Osteoblast (primary cell): ENCODE measurements at places on chromosomes 12 and 14.

- H3K36me3 ChIP-seq = peaks cover 22% of the 10 kb centered on the region
- peak overlapping the region; percentile 92 for H3K27ac ChIP-seq
- H3K4me1 ChIP-seq = peaks cover 46% of the 10 kb centered on the region
- H3K4me3 ChIP-seq = peak overlapping the region; percentile 34
These were observed 46.9 kb downstream of the C14orf132 start for GRCh38 chr14:96086032-96086431.

- no peaks in the 10 kb centered on the region for H3K36me3 ChIP-seq
- peaks cover 3% of the 10 kb centered on the region for H3K27me3 ChIP-seq
- H3K27ac ChIP-seq = no peak overlapping the region
- no peaks in the 10 kb centered on the region for H3K4me1 ChIP-seq
- DNase-seq = no peak
- no peak overlapping the region for H3K4me3 ChIP-seq
These were observed 17.2 kb upstream of the LPCAT3 start for GRCh38 chr12:7035463-7035862.

- no peak for DNase-seq
- no peaks in the 10 kb centered on the region for H3K4me1 ChIP-seq
- no peaks in the 10 kb centered on the region for H3K27me3 ChIP-seq
- no peaks in the 10 kb centered on the region for H3K36me3 ChIP-seq
- H3K27ac ChIP-seq = no peak overlapping the region
These were observed 104.3 kb upstream of the SLC35F4 start for GRCh38 chr14:57970175-57970574.

- peak overlapping the region; percentile 27 for H3K27ac ChIP-seq
- no peaks in the 10 kb centered on the region for H3K36me3 ChIP-seq
- H3K4me1 ChIP-seq = peaks cover 26% of the 10 kb centered on the region
- H3K4me3 ChIP-seq = no peak overlapping the region
- no peaks in the 10 kb centered on the region for H3K27me3 ChIP-seq
These were observed 186.4 kb downstream of the ITPR2 start for GRCh38 chr12:26646571-26646970.

GRCh38 chr12:16600525-16600924, 5.4 kb downstream of the LMO3 start:
- no peaks in the 10 kb centered on the region for H3K27me3 ChIP-seq
- no peaks in the 10 kb centered on the region for H3K4me1 ChIP-seq
- H3K27ac ChIP-seq = no peak overlapping the region
- no peak for DNase-seq
- H3K36me3 ChIP-seq = no peaks in the 10 kb centered on the region

- H3K27me3 ChIP-seq = no peaks in the 10 kb centered on the region
- no peaks in the 10 kb centered on the region for H3K36me3 ChIP-seq
- DNase-seq = no peak
- no peak overlapping the region for H3K4me3 ChIP-seq
- H3K27ac ChIP-seq = no peak overlapping the region
These were observed 13.2 kb downstream of the CPNE8 start for GRCh38 chr12:38892087-38892786.

- H3K27ac ChIP-seq = no peak overlapping the region
- H3K4me3 ChIP-seq = no peak overlapping the region
- H3K36me3 ChIP-seq = peaks cover 95% of the 10 kb centered on the region
- H3K27me3 ChIP-seq = no peaks in the 10 kb centered on the region
- DNase-seq = no peak
These were observed 13.5 kb downstream of the ISCA2 start for GRCh38 chr14:74507085-74507484.

- peak; percentile 43 for DNase-seq
- H3K4me1 ChIP-seq = no peaks in the 10 kb centered on the region
- H3K27me3 ChIP-seq = no peaks in the 10 kb centered on the region
- H3K27ac ChIP-seq = no peak overlapping the region
- H3K4me3 ChIP-seq = no peak overlapping the region
These were observed 377.8 kb upstream of the TMEM132C start for GRCh38 chr12:127888943-127889719.

DNA sequence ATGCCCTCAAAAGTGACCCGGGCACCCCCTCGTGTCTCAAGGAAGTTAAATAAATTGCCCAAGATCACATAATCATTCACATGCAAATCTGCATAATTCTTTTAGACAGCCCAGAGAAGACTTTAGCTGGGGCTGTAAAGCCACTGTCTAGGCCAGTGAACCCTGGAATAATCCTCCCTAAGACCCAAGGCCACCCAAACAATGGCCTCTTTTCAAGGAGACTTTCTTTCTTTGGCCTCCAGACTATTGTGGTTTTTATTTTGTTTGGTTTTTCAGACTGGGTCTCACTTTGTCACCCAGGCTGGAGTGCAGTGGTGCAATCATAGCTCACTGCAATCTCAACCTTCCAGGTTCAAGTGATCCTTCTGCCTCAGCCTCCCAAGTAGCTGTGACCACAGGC, 10.6 kb downstream of the SVOP start:
- no peaks in the 10 kb centered on the region for H3K36me3 ChIP-seq
- no peaks in the 10 kb centered on the region for H3K4me1 ChIP-seq
- DNase-seq = no peak
- H3K27me3 ChIP-seq = peaks cover 4% of the 10 kb centered on the region
- H3K4me3 ChIP-seq = no peak overlapping the region

DNA sequence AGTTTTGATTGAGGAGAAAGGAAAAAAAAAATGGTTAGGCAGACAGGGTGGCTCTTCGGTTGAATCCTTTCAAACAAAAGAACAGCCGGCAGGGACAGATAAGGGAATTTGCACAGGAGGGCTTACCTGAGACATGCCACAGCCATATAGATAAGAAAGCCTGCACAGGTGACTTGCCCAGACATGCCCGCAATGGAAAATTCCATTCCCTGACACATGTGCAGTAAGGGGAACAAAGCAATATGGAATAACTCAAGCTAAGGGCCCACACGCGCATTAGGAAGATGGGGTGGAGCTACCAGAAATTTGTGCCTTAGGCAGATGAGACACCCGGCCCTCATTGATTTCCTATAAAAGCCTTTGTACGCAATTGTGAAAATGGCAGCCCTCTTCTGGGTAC, 86.7 kb downstream of the TMEM260 start:
- no peaks in the 10 kb centered on the region for H3K4me1 ChIP-seq
- H3K27me3 ChIP-seq = peaks cover 3% of the 10 kb centered on the region
- no peak for DNase-seq
- no peak overlapping the region for H3K4me3 ChIP-seq
- no peak overlapping the region for H3K27ac ChIP-seq

DNA sequence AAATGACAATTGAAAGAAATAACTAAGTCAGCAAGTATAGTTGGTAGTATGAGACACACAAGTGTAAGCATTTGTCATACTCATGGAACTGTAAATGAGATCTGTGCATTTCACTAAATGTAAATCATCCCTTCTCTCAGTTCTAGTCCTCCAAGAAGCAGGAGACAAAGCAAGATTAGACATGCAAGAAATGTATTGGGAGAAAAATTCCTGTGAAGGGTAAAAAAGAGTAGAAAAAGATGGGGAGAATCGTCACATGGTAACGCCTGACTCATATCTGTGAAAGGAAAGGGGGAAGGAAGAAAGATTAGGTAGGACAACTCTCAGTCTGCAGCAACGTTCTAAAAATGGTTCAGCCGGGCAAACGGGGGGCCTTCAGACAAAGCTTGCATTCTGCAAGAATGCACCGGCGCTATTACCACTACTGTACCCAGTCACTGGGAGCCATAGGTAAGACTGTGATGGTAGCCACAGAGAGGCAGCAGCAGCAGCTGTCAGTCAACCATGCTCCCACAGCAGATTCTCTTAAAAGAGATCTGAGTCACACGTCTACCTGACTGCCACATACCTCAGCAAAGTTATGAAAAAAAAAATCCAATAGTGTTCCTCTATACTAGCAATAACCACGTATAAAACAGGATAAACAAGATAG, 18.0 kb upstream of the RFX4 start:
- no peak overlapping the region for H3K4me3 ChIP-seq
- no peaks in the 10 kb centered on the region for H3K4me1 ChIP-seq
- no peaks in the 10 kb centered on the region for H3K36me3 ChIP-seq

- H3K36me3 ChIP-seq = no peaks in the 10 kb centered on the region
- no peak overlapping the region for H3K4me3 ChIP-seq
- no peak overlapping the region for H3K27ac ChIP-seq
- peak; percentile 87 for DNase-seq
- peaks cover under 1% of the 10 kb centered on the region for H3K4me1 ChIP-seq
These were observed 4.7 kb downstream of the MAP3K9 start for GRCh38 chr14:70804556-70805162.

DNA sequence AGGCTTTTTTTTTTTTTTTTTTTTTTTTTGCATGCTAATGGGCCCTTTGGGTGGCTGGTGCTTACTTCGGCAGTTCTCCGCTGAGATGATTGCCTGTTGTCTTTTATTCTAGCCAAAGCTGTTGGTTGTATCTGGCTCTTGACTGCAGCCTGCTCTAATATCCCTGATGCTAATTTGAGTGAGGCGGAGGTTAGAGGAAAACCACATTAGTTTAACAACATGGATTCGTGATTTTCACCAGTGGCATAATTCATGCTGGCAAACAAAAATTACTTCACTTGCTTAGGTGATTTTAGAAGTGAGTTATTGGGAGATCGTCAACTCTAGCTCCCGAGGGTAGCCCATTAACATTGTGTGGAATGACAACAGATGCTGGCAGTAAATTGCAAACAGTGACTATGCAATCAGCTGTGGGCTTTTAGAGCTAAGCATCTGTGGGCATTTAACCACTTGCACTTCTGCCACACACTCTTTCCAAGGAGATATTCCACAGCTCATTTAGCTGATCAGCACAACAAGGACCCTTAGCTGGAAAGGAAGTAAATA, 97.6 kb upstream of the ZDHHC17 start:
- no peak for DNase-seq
- peaks cover 5% of the 10 kb centered on the region for H3K4me1 ChIP-seq
- H3K27me3 ChIP-seq = no peaks in the 10 kb centered on the region
- no peak overlapping the region for H3K27ac ChIP-seq
- H3K36me3 ChIP-seq = no peaks in the 10 kb centered on the region

DNA sequence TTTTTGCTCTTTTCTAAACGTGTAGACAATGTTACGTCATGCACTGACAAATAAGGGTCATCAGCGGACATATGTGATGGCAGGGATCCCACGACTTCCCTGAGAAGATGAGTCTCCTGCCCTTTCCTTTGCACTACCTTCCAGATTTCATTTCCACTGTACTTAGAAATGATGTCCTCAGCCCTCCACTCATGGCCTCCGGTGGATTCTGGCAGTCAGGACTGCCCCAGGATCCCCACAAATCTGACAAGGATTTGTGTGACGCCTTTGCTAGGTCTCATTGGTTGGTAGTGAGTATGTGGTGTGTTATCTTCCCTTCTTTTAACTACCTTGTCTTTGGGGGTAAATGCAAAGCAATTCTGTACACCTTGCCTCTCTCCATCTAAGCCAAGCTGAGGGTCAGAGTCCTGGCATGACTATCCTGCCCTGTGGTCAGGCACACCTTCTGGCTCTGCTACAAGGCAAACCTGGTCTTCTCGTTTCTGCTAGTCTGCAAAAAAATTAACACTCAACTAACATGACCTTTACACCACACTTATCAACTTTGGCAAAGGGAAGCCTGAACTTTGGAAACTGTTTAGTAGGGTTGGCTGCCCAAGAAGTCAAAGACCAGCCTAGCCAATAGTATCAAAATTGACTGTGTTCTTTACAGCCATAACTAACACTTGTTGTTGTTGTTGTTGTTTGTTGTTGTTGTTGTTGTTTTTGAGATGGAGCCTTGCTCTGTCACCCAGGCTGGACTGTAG, 17.3 kb upstream of the DHRS4 start:
- no peak overlapping the region for H3K27ac ChIP-seq
- H3K27me3 ChIP-seq = no peaks in the 10 kb centered on the region
- peaks cover under 1% of the 10 kb centered on the region for H3K4me1 ChIP-seq
- no peaks in the 10 kb centered on the region for H3K36me3 ChIP-seq
- no peak overlapping the region for H3K4me3 ChIP-seq
- no peak for DNase-seq

DNA sequence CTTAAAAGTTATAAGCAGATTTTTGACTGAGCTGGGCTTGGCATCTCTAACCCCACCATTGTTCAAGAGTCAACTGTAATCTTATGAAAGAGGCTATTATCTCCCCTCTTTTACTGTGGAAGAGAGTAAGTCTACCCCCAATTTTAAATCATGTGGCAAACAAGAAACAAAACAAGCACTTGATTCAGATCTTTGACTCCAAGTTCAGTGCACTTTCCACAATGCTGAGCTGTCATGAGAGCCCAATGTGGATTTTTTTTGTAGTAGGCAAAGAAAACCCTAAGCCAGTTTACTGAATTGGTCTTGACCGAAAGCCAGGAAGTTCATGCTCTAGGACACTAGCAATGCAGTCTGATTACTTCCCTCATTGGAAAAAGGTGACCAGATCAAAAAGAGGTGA, 306.2 kb downstream of the GALC start:
- no peaks in the 10 kb centered on the region for H3K27me3 ChIP-seq
- H3K4me3 ChIP-seq = no peak overlapping the region
- no peak for DNase-seq
- H3K27ac ChIP-seq = no peak overlapping the region

DNA sequence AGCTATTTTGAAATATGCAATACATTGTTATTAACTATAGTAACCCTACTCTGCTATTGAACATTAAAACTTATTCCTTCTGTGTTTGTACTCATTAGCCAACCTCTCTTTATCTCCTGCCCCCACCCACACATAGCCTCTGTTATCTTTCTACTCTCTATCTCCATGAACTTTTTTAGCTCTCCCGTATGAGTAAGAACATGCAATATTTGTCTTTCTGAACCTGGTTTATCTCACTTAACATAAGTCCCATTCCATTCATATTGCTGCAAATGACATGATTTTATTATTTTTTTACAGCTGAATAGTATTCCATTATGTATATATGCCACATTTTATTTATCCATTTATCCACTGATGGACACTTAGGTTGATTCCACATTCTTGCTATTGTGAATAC, 79.0 kb upstream of the AMIGO2 start:
- no peak for DNase-seq
- H3K36me3 ChIP-seq = no peaks in the 10 kb centered on the region
- no peak overlapping the region for H3K27ac ChIP-seq

DNA sequence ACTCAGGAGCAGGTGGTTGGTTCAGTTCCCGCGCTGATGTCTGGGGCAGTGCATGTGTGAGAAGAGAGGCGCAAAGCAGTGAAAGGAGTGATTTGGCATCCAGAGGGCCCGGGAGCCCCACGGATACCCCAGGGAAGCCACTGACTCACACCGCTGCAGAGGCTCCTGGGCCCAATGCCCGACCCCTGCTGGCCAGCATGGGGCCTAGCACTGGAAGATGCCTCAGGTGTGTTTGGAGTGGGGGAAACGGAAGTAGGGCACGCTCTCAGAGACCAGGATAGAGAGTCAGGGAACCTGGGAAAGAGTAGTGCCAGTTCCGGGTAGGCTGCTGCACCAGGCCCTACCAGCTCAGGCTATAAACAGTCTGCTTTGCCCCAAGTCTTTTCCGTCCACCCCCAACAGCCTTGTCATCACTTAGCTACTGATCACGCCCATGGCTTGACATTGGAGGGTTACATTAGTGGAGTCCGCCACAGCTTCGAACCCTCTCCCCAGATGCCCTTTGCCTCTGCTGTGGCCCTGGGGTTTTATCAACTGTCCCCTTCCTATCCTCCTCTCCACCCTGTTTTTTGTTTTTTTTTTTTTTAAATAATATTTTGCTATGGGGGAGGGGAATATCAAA, 9.5 kb upstream of the CSAD start:
- H3K27me3 ChIP-seq = no peaks in the 10 kb centered on the region
- no peak overlapping the region for H3K4me3 ChIP-seq
- H3K36me3 ChIP-seq = peaks cover 46% of the 10 kb centered on the region
- H3K4me1 ChIP-seq = peaks cover 6% of the 10 kb centered on the region
- no peak overlapping the region for H3K27ac ChIP-seq

- H3K4me3 ChIP-seq = no peak overlapping the region
- no peaks in the 10 kb centered on the region for H3K27me3 ChIP-seq
- H3K36me3 ChIP-seq = no peaks in the 10 kb centered on the region
- no peak overlapping the region for H3K27ac ChIP-seq
- no peak for DNase-seq
These were observed 14.8 kb downstream of the GPR19 start for GRCh38 chr12:12681061-12681765.

GRCh38 chr12:128783129-128783574, 40.6 kb downstream of the SLC15A4 start:
- DNase-seq = peak; percentile 77
- H3K27me3 ChIP-seq = no peaks in the 10 kb centered on the region
- peak overlapping the region; percentile 52 for H3K27ac ChIP-seq
